ENCODE measurements at places on chromosomes 2 and 18.

DNA sequence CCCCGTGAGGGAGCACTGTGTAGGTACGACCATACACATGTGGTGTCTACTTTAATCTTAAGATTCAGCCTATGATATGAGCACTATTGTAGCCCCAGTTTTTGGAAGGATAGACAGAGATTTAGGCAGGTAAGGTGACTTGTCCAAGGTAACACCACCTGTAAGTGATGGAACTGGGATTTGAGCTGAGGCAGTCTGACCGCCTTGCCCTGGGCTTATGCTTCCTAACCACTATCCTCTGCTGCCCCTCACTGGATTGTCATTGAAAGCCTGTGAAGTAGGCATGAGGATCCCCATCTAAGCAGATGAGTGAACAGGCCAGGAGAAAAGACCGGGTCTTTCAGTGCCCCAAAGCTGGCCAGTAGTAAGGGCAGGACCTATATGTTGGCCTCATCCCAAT is 343.8 kb downstream of the CYRIA start:
- no peak for DNase-seq

GRCh38 chr2:113703386-113704299 is 52.8 kb downstream of the SLC35F5 start:
- DNase-seq, result no peak

GRCh38 chr2:30903326-30903725 is 96.1 kb upstream of the CAPN13 start:
- DNase-seq, result no peak

DNA sequence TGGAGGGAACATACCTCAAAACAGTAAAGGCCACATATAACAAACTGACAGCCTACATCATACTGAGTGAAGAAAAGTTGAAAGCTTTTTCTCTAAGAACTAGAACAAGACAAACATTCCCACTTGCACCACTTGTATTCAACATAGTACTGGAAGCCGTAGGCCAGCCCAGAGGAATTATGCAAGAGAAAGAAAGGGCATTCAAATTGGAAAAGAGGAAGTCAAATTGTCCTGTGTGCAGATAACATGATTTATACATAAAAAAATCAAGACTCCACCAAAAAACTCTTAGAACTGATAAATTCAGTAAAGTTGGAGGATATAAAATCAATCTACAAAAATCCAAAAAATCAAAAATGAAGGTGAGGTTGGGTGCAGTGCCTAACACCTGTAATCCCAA is 8.0 kb upstream of the KDM3A start:
- DNase-seq, result no peak

- DNase-seq, result no peak
Observed at GRCh38 chr18:69584429-69584828, 183.7 kb downstream of the DOK6 start.

- DNase-seq, result no peak
Observed at GRCh38 chr2:128492966-128493811, 174.5 kb upstream of the HS6ST1 start.

DNA sequence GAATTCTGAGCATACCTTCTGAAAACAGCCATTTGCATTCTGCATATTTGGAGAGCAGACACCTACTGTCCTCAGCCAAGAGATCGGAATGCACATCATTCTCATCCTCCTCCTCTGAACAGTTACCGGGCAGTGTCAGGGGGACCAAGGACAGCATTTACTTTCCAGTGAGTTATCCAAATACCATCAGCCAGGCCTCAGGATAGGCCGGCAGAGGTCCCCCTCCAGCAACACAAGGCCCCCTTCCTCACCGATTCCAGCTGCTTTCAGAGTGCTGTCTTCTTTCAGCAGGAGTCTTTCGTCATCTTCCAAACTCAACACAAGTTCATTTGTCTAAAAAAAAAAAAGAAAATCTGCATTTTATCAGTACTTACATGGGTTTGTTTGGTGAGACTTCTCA is 55.3 kb downstream of the C2orf76 start:
- no peak for DNase-seq

DNA sequence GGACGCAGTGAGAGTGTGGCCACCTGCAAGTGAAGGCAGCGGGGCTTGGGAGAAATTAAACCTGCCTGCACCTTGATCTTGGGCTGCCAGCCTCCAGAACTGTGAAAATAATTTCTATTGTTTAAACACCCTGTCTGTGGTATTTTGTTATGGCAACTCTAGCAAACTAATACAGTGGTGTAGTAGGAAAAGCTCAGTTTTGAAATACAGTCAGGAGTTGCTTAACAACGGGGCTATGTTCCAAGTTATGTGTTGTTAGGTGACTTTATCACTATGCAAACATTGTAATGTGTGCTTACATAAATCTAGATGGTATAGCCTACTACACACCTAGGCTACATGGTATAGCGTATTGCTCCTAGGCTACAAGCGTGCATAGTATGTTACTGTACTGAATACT is 93.4 kb upstream of the FN1 start:
- no peak for DNase-seq

- DNase-seq, result no peak
Observed at GRCh38 chr18:63997041-63997440, 27.2 kb downstream of the SERPINB8 start.

GRCh38 chr18:34514238-34514637 is 195.9 kb upstream of the DTNA start:
- DNase-seq, result no peak
